Lower leg skin (tissue), 4 donors: ENCODE measurements at places on chromosomes 7 and 10.
A peak's percentile ranks its signal among the peaks of the same experiment; 100 is the strongest.

- peak; percentile 86 for DNase-seq
These were observed 12.2 kb downstream of the PLAC9 start for GRCh38 chr10:80144696-80145131.

- peak; percentile 19 for DNase-seq
These were observed 284.3 kb downstream of the SORCS3 start for GRCh38 chr10:104925232-104925851.

DNA sequence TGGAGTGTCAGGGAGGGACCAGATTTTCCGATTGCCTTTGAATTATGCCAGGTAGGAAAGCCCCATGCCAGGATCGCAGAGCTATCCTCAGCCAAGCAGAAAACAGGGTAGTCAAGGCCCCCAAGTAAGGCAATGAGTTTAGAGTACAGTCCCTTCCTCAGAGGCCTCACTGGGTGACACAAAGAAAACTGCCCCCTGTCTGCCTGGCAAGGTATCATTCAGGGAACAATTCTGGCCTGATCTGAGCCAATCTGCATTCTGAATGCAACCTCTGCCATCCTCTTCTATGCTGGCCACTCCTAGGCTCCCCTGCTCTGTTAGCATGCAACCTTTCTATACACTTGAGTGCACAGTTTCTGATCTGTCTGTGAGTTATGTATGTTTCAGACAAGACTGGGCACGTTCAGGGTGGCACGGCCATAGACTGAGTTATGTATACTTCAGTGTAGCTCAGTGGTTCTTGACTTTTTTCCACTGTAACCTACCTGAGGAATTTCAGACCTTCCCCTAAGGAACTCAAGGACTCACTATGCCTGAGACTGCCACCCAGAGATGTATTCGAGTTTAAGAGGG lies 336.8 kb downstream of the PLXNA4 start:
- no peak for DNase-seq

GRCh38 chr7:92797693-92798092 lies 38.7 kb downstream of the CDK6 start:
- DNase-seq = no peak

- no peak for DNase-seq
These were observed 34.6 kb downstream of the PHTF2 start for GRCh38 chr7:77833136-77833535.

DNA sequence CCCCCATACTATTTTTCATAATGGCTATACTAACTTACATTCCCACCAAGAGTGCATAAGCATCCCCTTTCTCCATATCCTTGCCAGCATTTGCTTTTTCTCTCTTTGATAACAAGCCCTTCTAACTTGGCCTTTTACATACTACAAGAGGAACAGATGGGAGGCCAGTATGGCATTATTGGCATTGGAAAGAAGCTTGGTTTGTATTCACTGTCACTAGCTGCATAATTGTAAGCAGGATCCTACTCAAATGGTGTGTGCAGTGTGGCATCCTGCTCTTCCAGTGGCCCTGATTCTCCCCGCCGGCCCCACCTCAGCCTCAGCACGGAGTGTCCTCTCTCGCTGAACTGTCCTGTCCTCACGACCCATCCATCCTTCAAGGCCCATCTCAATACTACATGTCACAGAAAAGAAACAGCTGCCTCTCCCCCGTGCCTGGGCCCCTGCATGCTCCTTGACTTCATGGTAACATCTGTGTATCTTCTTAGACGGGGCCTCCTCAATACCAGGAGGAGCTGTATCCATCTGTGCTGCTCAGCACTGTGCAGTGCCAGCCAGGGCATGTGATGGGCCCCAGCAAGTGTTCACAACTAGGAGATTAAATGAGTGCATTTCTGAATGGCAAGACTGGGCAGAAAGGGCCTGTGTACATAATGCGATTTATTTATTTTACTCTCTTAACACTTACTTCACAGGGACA lies 205.2 kb downstream of the COBL start:
- DNase-seq = no peak

GRCh38 chr7:29940199-29940598 lies 49.4 kb downstream of the SCRN1 start:
- no peak for DNase-seq

DNA sequence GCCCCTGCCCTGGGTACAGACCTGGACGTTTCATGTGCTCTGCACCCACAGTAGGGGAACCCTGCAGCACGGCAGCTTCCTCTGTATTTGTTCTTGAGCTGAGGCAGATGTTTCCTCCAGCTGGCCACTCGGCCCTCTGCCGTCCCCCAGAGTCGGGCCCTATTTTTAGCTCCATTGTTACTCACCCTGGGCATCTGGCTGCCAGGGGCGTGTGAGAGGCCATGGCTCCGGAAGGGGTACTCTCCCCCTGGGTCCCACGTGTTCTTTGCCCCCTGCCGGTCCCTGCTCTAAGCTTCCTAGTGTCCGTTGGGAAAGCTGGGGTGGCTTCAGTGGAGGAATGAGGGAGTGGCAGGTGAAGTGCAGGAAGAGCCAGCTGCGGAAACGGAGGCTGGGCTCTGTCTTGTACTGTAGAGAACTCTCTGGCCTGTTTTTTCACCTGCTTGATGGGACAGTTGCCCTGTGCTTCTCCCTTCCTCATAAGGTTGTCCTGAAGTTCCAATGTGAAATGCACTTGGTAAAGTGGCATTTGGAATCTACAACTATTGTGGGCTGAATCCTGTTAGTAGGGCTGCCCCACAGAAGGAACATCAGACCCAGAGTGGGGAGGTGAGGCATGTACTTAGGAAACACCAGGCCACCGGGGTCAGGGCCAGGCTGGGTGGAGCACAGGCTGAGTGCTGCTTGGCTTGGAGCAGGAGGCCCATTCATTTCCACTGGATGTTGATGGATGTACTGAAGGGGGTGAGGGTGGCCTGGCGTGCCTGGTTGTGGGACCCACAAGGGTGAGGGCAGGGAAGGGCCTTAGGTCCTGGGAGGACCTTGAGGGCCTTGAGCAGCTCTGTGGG lies 30.6 kb downstream of the PALD1 start:
- peak; percentile 88 for DNase-seq

DNA sequence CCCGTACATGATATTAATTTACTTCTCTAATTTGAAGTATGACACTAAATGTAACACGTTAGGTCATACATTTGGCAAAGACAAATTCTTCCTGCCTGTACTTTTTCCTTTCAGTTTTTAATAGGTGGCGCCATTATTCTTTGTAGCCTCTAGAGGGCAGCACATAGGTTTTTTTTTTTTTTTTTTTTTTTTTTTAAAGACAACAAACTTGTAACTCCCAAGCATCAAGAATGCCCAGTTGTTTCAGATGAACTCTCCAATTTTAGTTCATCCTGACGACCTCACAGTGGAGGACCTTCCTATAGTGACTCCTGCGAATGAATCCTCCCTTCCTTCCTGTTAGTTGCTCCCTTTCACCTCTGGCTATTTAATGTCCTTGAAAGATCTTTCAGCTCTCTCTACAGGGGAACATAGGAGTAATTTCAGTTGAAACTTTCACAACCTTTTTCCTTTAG lies 139.3 kb upstream of the HDAC9 start:
- no peak for DNase-seq

DNA sequence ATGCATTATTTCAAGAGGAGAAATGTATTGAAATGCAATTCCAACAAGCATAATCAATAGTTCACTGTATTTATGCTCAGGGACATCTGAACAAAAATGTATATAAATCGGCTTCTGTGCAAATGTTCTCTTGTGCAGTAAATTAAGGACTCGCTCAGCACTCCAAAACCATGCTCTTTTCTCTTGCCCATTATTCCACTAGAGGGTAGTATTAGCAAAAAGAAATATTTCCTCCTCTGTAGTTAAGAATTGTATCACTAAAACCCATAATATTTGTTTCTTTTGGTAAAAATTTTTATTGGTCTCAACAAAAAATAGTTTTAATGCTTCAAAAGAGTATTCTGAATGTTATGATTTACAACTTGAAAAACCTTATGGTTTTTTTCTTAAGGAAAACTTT lies 803.1 kb downstream of the PCDH15 start:
- no peak for DNase-seq

- DNase-seq = no peak
These were observed 10.9 kb upstream of the ZFAND2A start for GRCh38 chr7:1170741-1171501.

GRCh38 chr7:116464375-116464774 lies 35.2 kb upstream of the CAV2 start:
- DNase-seq = no peak

GRCh38 chr10:125151553-125152449 lies 8.6 kb downstream of the CTBP2 start:
- DNase-seq = no peak

- DNase-seq = no peak
These were observed 28.6 kb downstream of the CTTNBP2 start for GRCh38 chr7:117844678-117845077.

- DNase-seq = no peak
These were observed 6.5 kb downstream of the RGS10 start for GRCh38 chr10:119535837-119536507.
